ENCODE measurements at places on chromosomes 7 and 10.

GRCh38 chr10:70586348-70586930 is 16.1 kb downstream of the PRF1 start:
- DNase-seq = no peak

GRCh38 chr10:132094581-132095234 is 29.0 kb downstream of the JAKMIP3 start:
- no peak for DNase-seq

DNA sequence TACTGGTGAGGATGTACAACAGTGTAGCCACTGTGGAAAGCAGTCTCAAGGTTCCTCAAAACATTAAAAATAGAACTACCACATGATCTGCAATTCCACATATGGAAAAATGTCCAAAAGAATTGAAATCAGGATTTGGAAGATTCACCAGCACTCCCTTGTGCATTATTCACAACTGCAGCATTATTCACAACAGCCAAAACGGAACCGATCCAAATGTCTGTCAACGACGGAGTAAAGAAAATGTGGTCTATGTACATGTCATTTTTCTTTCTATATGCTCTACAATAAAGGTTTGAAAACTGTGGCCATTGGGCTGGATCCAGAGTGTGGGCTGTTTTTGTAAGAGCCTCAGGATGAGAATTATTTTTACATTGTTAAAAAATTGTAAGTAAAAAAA is 1206.1 kb upstream of the CELF2 start:
- no peak for DNase-seq

- no peak for DNase-seq
Observed at GRCh38 chr7:42856605-42856987, 55.3 kb downstream of the C7orf25 start.

- peak; percentile 59 for DNase-seq
Observed at GRCh38 chr10:124917428-124918190, 24.3 kb upstream of the ZRANB1 start.

DNA sequence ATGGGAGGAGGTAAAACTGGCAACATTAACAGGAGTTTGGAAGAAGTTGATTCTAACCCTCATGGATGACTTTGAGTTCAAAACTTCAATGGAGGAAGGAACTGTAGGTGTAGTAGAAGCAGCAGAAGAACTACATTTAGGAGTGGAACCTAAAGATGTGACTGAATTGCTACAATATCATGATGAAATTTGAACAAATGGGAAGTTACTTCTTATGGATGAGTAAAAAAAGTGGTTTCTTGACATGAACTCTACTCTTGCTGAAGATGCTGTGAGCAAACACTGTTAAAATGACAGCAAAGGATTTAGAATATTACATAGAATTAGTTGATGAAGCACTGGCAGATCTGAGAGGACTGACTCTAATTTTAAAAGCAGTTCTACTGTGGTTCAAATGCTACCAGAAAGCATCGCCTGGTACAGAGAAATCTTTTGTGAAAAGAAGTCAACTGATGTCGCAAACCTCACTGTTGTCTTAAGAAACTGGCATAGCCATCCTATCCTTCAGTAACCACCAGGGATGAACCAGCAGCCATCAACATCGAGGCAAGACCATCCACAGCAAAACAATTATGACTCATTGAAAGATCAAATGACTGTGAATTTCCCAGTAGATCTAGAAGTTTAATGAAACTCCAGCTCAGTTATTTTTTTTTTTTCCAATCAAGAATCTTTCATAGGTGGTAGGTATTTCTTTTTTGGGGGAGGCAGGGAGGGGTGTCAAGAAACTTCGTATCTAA is 20.8 kb downstream of the BRAF start:
- DNase-seq = no peak

DNA sequence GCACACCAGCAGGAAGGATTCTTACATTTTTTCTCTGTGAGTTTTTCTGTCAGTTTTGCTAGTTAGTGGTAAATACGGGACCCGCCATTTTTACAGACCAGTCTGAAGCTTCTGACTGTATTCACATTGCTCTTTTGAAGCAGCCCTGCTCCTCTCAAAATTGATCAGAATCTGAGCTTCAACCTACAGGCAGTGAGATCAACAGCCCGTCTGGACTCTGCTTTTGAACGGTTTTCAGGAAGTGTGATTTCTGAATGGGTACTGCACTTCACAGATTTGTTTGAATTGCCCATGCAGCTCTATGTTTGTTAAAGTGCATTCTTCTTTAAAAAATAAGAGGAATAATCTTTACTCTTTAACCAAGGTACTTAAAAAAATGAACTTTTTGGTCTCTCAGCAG is 8.9 kb downstream of the PURB start:
- no peak for DNase-seq

DNA sequence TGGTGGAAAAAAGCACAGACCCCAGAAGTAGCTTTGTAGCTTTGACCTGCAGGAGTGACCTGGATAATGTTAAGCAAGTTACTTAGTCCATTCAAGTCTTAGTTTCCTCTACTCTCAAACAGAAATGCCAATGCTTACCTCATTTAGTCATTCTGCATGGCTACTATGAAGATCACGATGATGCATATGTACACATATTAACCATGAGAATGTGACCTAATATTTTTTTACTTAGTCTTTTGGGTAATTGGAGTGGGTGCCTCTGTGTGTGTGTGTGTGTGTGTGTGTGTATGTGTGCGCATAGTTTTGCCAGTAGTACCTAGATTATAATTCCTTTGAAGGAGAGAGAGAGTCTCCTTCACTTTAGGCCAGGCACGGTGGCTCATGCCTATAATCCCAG is 95.8 kb downstream of the NRP1 start:
- DNase-seq = no peak
